ENCODE measurements at places on chromosomes 6 and 20. TPM values are rescaled to one million over a fixed set of nuclear protein-coding genes. Genes with fewer than 3 reads are reported as not detected.

Gene CLIC5
- total RNA-seq, result 4.9 TPM

Gene ULBP3
- 0.73 TPM for total RNA-seq

Gene SLC22A2
- not detected for total RNA-seq

Gene PARD6B
- 13.4 TPM for total RNA-seq

Gene SDCBP2
- total RNA-seq, result 9.8 TPM

Gene PLAGL2
- 7.6 TPM for total RNA-seq

Gene F13A1
- 45.6 TPM for total RNA-seq

Gene WFDC2
- total RNA-seq, result 43.9 TPM

GRCh38 chr6:7292596-7293255 is 20.3 kb downstream of the SSR1 start:
- DNase-seq, result no peak

GRCh38 chr20:44580581-44581268 is 1.7 kb upstream of the PKIG start:
- DNase-seq, result no peak

DNA sequence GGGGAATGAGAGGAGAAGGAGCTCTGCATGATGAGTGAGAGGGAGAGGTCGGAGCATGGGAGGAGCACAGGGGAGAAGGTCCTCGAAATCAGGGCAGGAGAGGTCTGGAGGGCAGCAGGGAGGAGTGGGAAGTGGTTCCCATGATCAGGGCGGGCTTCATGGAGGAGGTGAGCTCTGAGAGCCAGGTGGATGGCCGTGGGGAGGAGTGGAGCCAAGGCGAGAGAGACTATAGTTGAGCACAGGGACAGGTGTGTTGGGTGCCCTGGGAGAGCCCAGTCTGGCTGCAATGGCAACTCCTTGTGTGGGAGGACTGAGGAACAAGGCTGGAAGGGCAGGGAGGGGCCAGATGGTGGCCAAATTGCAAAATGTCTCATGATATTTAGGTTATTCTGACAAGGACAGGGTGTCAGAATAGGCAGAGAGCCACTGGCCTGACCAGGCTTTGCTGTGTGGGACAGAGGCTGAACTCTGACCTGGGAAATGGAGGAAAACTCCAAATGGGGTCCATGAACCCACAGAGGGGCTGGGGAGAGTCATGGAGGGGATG is 21.4 kb downstream of the TTBK1 start:
- DNase-seq, result no peak

DNA sequence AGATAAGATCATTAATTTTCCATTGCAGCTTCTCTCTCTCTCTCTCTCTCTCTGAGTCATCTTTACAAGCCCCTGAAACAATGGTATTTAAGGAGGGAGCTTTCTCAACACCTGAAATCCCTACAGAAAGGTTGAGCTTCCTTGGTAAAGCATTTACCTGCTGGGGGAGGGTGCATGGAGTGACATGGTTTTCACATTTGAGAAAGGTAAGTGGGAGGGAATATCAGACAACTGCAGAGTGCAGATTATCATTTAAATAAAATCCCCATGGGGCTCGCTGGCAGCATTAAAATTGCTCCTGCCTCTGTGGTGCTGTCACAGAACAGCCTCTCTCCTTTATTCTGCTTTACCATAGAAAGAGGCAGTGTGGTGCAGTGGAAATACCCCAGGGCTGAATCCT is 10.3 kb upstream of the PDYN start:
- DNase-seq, result no peak

DNA sequence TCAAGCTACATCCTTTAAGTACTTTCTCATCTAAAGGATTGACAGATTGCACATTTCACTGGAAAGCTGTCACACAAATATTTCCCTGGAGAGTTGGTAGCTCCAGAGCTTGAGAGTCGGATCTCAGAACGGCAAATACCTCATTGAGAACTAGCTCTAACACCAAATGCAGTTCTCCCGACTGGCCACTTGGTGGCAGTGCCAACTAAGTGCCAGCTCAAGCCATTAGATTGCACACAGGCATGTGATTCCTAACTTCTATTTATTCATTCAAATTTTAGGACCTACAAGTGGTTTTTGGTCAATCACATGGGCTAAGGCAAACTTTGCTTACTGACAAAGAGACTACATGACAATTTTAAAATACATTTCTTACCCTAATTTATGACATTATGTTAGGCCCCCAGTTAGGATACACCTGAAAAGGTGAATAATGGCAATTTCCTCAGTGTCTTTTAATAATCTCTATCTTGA is 7.9 kb upstream of the MCHR2 start:
- DNase-seq, result no peak

DNA sequence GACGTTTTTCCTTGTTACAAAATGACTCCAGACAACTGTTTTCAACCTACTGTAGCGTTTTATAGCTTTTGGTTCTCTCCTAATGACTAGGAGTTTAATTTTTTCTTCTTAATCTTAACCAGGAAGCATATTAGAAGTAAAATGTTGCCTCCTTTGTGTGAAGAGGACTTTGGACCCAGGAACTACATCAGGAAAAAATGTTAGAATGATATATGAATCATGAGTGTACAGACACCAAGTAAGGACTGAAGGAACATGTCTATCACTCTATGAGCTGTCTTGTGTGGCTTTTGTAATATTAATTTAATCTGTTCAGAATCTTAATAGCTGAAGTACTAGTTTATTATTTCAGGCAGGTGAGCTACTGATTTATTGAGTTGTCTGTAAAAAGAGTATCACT is 71.0 kb upstream of the MARCKS start:
- no peak for DNase-seq

GRCh38 chr20:39050555-39050902 is 88.4 kb downstream of the DHX35 start:
- DNase-seq, result no peak

DNA sequence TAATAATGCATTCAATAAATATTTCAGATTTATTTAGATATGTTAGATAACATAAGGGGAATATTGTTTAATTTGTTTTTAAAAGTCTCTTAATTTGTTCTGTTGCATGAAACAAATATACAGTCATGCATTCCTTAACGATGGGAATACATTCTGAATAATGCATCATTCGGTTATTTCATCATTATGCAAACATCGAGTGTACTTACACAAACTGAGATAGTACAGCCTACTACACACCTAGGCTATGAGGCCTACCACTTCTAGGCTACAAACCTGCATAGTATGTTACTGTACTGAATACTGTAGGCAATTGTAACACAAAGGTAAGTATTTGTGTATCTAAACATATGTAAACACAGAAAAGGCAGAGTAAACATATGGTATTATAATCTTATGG is 118.7 kb downstream of the EPHA7 start:
- no peak for DNase-seq

DNA sequence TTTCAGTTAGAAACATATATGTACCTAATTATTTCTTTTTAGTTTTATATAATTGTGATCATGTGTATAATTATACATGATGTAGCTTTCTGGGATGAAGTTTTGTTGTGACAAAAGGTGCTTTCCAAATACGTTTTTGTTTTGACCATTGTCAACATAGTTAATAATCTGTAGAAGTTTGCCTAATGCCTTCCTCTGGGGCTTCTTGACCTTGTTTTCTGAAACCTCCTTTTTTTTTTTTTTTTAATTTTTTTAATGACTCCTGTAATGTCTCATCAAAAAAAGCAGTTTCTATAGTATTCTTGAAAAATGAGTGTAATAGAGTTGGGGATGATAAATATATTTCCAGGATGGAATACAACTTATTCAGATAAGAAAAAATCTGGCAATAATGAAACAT is 434.7 kb upstream of the SOX4 start:
- DNase-seq, result no peak

GRCh38 chr6:136113736-136114173 is 136.4 kb downstream of the MTFR2 start:
- no peak for DNase-seq

DNA sequence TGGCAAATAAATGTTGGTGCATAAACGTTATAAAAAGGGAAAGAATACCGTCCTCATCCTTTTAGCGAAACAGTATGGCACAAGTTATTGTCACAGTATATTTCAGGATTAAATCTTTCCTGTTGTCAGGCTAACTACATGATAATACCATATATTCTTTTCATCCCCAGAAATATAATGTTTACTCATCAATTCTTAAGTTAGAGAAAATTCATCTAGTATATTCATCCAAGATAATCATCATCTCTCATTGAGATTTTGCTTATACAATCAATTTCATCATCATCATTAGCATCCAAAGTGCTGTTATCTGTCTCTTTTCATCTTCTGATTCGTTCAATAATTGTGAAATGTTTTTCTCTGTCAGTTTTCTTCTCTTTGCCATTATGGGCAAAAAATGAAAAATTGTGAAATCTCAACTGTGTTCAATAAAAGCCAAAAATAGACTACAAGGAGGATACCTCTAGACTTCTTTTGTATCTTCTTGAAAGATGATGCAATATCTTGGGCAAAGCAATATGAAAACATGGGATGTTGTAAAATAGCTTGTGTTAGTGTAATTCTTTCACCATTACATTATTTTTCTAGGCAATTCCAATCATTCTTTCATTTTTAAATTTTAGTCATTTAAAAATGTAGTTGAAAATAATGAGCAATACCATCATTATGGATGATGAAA is 2.6 kb downstream of the SPACA1 start:
- DNase-seq, result no peak

- DNase-seq, result no peak
Measured at GRCh38 chr6:52162940-52163908, 23.0 kb upstream of the IL17A start.

DNA sequence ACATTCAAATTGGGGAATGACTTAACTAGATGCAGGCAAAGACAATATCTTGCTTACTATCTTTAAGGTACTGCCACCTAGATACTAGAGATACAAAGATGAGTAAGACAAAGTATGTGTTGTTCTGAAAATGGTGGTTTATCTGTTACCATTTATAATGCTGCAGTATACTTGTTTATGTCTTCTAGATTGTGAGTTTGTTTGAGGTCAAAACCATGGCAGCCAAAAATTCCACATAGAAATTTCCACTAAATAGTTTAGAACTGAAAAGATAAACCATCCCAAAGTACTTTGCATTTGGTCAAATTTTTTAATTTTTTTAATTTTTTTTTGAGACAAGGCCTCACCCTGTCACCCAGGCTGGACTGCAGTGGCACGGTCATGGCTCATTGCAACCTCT is 150.8 kb downstream of the SOX4 start:
- DNase-seq, result no peak

- peak; percentile 93 for DNase-seq
Measured at GRCh38 chr6:35782424-35782823, 1.6 kb downstream of the CLPSL1 start.

GRCh38 chr6:1610497-1611321 is 994 bp downstream of the FOXC1 start:
- DNase-seq, result no peak

DNA sequence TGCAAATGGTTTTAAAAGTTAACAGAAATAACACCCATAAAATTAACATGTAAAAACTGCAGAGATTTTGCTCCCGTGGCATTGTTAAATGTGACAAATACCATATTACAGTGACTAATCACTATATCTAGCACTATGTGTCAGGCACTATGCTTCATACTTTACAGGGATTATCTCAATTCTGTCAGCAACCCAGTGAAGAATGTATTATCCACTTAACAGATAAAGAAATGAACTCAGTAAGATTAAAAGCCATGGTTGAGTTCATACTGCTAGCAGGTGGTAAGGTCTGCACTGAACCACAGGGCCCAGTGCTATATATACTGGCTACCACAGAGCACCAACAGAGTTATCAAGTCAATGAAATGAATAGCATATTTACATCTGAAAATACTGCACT is 65.4 kb downstream of the RWDD2A start:
- no peak for DNase-seq
